ENCODE measurements at places on chromosomes 1 and 21.

DNA sequence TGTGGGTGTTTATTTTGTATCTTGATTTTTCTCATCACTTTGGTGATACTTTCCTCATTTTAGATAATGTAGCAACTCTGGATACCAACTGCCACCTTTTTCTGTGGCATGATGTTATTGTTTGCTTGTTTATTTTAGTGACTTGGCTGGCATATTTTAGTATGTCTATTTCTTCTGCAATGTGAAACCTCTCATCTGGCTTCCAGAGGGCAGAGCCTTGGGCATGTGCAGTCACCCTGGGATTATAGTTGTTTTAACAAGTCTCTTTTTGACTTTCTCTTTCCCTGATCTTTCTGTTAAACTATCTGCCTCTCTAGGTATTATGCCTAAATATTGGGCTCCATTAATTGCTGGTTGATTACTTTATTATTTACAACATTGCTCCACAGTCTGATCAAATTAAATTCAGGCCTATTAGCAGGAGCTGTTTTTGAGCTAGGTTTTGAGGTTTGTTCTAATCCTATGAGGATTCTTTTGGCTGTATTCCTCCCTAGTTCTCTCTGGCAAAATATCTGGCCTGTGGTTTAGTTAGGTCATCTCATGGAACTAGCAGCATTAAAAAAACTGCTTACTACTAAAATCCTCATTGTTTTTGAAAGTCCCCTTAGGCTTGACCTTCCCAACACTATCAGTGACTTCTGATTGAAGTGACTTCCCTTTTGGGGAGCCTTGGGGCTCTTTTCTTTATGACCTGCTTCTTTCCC lies 86.4 kb upstream of the FAM78B start:
- H3K4me3 ChIP-seq = no peak overlapping the region
- peaks cover 16% of the 10 kb centered on the region for H3K27me3 ChIP-seq
- H3K27ac ChIP-seq = no peak overlapping the region
- H3K4me1 ChIP-seq = no peaks in the 10 kb centered on the region

DNA sequence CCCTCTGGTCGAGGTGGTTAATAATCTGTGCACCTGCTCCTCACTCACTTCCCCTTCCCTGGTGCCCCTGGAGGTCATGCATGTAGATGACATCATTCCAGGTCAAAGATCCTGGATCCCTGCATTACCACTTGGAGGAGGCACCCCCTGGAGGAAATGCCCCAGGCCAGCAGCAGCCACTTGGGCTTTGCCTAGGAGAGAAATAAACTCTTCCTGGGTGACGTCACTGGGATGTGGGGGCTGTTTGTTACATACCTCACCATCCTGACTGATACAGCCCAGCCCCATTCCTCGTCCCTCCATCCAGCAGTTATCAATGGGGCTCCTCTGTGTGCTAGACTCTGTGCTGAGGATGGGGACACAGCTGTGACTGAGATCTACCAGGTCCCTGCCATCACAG lies 433.6 kb downstream of the PTPRU start:
- no peak overlapping the region for H3K4me3 ChIP-seq
- peak; percentile 1 for DNase-seq
- no peaks in the 10 kb centered on the region for H3K36me3 ChIP-seq
- H3K27ac ChIP-seq = no peak overlapping the region
- H3K27me3 ChIP-seq = peaks cover 42% of the 10 kb centered on the region

DNA sequence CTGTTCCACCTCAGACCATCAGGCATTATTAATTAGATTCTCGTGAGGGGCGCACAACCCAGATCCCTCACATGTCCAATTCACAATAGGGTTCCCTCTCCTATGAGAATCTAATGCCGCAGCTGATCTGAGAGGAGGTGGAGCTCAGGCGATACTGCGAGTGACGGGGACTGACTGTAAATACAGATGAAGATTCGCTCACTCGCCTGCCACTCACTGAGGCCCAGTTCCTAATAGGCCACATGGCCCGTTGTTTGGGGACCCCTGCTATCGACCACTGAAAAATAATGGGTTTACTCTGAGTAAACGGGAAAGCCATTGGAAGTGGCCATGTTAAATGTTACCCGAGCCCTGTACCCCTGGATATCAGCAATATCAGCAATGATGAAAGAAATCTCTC lies 65.9 kb downstream of the GRIK1 start:
- H3K36me3 ChIP-seq = no peaks in the 10 kb centered on the region
- H3K4me3 ChIP-seq = no peak overlapping the region

DNA sequence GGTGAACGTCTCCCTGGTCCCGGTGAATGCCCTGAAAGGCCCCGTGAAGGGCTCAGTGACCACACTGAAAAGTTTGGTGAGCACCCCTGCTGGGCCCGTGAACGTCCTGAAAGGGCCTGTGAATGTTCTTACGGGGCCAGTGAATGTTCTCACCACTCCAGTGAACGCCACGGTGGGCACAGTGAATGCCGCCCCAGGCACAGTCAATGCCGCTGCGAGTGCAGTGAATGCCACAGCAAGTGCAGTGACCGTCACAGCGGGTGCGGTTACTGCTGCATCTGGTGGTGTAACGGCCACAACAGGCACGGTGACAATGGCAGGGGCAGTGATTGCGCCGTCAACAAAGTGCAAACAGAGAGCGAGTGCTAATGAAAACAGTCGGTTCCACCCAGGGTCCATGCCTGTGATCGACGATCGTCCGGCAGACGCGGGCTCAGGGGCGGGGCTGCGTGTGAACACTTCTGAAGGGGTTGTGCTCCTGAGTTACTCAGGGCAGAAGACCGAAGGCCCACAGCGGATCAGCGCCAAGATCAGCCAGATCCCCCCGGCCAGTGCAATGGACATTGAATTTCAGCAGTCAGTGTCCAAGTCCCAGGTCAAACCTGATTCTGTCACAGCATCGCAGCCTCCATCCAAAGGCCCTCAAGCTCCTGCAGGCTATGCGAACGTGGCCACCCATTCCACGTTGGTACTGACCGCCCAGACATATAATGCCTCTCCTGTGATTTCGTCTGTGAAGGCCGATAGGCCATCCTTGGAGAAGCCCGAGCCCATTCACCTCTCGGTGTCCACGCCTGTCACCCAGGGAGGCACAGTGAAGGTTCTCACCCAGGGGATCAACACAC lies 41.5 kb downstream of the ZBTB17 start:
- H3K4me3 ChIP-seq = no peak overlapping the region
- no peaks in the 10 kb centered on the region for H3K27me3 ChIP-seq
- peaks cover 6% of the 10 kb centered on the region for H3K4me1 ChIP-seq
- DNase-seq = no peak

- H3K36me3 ChIP-seq = peaks cover 2% of the 10 kb centered on the region
- peaks cover 9% of the 10 kb centered on the region for H3K4me1 ChIP-seq
- H3K4me3 ChIP-seq = no peak overlapping the region
- no peak overlapping the region for H3K27ac ChIP-seq
These were observed 17.6 kb downstream of the NPHP4 start for GRCh38 chr1:5974631-5975030.

DNA sequence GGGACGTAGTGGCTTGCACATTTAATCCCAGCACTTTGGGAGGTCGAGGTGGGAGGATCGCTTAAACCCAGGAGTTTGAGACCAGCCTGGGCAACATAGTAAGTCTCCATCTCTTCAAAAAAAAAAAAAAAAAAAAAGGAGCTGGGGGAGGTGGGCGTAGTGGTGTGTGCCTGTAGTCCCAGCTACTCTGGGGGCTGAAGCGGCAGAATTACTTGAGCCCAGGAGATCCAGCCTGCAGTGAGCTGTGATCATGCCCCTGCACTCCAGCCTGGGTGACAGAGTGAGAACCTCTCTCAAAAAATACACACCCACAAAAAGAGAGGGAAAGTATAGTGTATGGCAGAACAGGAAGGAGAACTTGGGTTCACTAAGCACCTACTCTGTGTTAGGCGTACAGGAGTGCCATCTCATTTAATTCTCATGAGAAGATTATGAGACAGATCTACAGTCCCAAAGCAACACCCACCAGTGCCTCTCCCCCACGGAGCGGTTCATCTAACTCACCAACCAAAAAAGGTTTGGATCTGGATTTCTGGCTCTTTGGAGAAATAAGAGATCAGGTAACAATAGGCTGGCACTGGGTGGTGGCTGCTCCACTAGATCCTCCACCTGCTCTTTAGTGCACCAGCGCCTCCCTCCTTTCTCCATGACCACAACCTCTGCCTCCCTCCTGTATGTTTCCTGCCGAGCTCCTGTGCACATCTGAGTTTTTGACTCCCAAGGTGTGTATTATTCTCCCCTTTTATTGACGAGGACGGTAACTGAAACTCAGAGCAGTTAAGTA lies 1.4 kb upstream of the TRAF5 start:
- H3K27me3 ChIP-seq = no peaks in the 10 kb centered on the region
- H3K36me3 ChIP-seq = peaks cover 14% of the 10 kb centered on the region
- H3K27ac ChIP-seq = peak overlapping the region; percentile 96
- peaks cover 43% of the 10 kb centered on the region for H3K4me1 ChIP-seq

DNA sequence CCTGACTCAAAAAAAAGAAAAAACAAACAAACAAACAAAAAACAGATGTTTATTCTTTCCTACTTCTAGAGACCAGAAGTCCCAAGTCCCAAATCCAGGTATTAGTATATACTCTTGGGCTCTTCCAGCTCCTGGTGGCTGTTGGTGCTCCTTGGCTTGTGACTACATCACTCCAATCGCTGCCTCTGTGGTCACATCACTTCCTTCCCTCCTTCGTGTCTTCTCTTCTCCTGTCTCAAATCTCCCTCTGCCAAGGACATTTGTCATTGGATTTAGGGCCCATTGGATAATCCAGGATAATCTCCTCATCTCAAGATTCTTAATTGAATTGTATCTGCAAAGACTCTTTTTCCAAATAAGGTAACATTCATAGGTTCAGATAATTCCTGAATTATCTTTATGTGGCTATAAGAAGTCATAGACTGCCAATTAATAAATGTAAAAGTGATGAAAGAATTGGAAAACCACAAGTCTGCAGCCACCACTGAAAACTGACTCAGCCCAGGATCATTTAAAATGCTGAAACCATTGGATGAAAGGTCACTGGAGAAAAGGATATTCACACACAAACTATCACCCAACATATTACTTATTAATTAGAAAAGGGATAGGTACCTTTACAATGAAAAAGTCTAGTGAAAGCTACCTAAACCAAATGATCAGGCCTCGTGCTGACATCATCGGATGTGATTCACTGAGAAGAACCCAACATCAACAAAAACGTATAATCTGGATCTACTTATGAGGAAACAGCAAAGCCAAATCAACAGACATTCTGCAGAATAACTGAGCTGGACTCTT lies 67.1 kb downstream of the ZNF281 start:
- no peak overlapping the region for H3K27ac ChIP-seq
- no peaks in the 10 kb centered on the region for H3K27me3 ChIP-seq
- DNase-seq = no peak
- H3K4me3 ChIP-seq = no peak overlapping the region
- no peaks in the 10 kb centered on the region for H3K4me1 ChIP-seq

DNA sequence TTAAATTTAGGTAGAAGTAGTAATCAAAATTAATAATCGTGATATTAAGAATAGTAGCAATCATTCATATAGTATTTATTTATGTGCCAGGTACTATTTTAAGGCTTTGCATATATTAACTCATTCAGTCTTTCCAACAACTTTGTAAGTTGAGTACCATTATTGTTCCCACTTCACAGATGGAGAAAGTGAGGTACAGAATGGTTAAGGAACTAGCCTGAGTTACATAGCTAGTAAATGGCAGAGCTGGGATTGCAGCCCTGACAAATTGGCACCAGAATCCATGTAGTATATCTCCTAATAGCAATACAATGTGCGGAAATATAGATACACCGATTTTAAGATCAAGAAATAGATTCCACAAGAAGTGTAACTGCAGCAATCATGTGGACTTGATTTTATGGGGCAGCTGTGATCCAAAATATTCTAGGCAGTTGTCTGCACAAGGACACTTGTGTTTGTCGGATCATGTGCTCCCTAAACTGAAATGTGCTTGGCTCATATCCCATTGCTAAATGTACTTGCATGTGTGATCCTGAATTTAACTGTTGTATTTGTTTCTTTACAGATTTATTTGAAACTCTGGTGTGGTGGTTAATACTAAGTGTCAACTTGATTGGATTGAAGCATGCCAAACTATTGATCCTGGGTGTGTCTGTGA lies 5.8 kb upstream of the GTF2B start:
- no peaks in the 10 kb centered on the region for H3K4me1 ChIP-seq
- no peaks in the 10 kb centered on the region for H3K27me3 ChIP-seq
- no peak for DNase-seq
- no peak overlapping the region for H3K4me3 ChIP-seq
- peaks cover 5% of the 10 kb centered on the region for H3K36me3 ChIP-seq

- DNase-seq = no peak
- H3K36me3 ChIP-seq = peaks cover 2% of the 10 kb centered on the region
- peaks cover 31% of the 10 kb centered on the region for H3K27me3 ChIP-seq
These were observed 495.7 kb downstream of the KIF26B start for GRCh38 chr1:245650441-245650960.

GRCh38 chr1:201528631-201529252 lies 10.2 kb upstream of the NAV1 start:
- H3K4me1 ChIP-seq = no peaks in the 10 kb centered on the region
- peaks cover 11% of the 10 kb centered on the region for H3K27me3 ChIP-seq
- no peak overlapping the region for H3K4me3 ChIP-seq
- peaks cover 5% of the 10 kb centered on the region for H3K36me3 ChIP-seq
- no peak for DNase-seq

DNA sequence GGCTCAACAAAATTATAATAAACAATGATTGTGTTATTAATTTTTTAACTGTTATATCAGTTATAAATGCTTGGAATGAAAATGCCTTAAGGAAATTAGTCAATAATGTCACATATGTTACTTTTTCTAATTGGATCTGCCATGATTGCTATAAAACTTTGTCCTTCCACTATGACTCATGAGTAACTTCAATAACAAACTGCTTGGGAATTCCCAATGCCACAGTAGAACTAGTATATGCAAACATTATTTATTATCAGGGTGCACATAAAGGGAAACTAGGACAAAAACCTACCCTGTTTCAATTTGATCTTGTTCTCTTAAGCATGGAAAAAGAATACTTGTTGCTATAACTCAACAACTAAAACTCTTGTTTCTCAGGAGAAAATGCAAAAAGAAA lies 59.1 kb upstream of the PDC start:
- H3K27me3 ChIP-seq = no peaks in the 10 kb centered on the region
- H3K27ac ChIP-seq = no peak overlapping the region
- no peaks in the 10 kb centered on the region for H3K4me1 ChIP-seq
- DNase-seq = no peak

DNA sequence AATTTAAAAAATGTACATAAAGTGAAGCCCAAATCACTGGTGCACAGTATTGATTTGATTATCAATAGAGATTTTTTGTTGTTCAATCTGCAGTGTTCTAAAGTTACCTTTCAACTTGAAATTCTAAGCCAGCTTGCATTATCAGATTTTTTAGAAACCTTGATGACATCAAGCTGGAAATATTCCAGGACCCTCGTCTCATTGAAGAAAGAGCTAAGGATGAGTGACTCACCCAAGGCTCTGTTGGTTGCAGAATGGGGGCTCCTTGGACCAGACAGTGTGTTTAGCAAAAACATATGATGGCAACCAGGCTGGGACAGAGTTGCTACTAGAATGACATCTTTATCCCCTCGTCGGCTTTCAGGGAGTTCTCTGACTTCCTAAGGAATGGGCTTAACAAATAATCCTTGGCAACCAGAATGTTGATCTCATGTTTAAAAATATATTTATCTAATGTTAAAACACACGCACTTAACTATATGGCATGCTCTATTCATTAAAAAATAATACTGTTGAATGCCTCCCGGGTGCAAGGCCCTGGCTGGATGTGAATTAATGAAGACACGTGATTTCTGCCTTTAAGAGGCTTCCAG lies 79.7 kb downstream of the RUNX3 start:
- no peak overlapping the region for H3K4me3 ChIP-seq
- H3K4me1 ChIP-seq = peaks cover 35% of the 10 kb centered on the region
- H3K36me3 ChIP-seq = peaks cover 5% of the 10 kb centered on the region
- H3K27ac ChIP-seq = no peak overlapping the region
